ENCODE measurements at places on chromosomes 7 and 10.

GRCh38 chr10:115092555-115093285 is 445 bp upstream of the ATRNL1 start:
- peak; percentile 77 for DNase-seq

- DNase-seq, result peak; percentile 29
Measured at GRCh38 chr10:123150986-123151736, 3.0 kb upstream of the BUB3 start.

DNA sequence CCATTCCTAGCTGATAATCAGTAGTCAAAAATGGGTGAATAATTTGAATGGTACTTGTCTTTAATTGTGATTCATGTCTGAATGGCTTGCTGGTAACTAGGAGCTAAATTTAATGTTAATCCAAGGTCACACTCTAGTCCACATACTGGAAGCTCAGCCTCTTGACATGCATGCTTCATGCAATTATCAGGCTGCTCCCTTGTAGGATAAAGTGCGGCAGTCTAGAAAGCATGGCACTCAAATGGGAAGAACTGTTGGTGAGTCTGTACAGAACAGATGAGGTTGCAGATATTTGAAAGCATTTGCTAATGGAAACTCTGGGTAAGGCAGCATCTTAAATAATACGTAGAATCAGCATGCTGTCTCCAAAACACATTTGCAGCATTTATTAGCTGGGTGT is 499.4 kb downstream of the AUTS2 start:
- DNase-seq, result no peak

- DNase-seq, result peak; percentile 56
Measured at GRCh38 chr7:149559711-149560110, 62.1 kb upstream of the ZNF746 start.

- no peak for DNase-seq
Measured at GRCh38 chr7:93036807-93037206, 81.0 kb downstream of the SAMD9 start.

- no peak for DNase-seq
Measured at GRCh38 chr10:125976960-125977605, 80.7 kb downstream of the FANK1 start.

GRCh38 chr10:62183442-62183841 is 85.2 kb downstream of the RTKN2 start:
- DNase-seq, result no peak

DNA sequence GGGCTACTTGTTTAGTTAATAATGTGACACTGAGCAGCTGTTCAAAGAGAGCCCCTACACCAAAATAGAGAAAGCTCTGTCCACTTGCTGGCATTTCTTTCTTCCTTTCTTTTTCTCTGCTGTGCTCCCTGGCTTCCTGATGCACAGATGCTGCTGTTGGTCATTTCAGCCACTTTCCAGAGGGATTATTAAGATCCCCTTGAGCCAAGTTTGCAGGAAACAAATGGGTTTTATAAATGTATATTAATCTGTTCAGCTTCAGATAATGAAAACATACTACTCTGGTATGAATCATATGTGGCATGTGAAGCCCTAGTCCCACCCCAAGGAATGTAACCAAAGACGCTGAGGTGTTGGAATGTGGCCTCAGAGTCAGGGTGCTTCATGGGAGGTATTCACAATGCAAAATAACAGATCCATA is 638.2 kb upstream of the FZD8 start:
- DNase-seq, result peak; percentile 28

DNA sequence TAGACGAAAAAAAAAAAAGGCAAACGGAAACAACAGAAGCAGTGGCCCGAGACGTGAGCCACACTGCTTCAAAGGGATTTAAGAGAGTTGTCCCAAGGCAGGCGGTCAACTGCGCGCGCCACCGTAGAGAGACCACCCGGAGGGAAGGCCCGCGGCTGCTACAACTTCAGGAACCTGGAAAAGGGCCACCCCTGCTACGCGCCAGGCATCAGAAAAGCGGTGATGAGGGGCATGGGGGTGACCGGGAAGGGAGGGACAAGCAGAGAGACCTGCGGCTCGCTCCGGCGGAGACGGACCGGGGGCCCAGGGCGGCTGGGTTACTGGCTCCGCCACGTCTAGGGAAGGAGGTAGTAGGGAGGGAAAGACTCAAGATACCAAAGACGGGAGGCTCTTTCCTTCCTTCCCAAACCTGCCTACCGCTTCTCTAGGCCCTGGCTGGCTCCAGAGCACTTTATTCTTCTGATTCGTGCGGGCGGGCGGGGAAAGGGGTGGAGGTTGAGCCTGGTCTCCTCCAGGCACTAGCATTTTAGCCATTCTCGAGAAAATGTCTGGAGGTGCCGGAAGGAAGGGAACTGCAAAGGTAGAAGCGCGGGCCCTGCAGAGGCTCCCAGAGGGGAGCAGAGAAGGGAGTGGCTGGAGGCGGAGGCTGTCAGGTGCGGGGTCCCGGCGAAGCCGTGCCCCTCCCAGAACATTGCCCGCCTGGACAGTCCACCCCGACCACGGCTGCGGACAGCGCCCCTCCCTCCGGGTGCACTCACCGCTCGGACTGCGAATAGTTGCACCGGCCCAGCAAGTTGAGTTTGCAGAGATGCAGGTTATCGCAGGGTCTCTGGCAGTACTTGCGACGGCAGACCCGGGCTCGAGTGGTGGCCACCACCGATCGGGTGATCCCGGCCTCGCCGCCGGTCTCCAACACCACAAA is 993 bp downstream of the ZC3HAV1 start:
- DNase-seq, result peak; percentile 60

DNA sequence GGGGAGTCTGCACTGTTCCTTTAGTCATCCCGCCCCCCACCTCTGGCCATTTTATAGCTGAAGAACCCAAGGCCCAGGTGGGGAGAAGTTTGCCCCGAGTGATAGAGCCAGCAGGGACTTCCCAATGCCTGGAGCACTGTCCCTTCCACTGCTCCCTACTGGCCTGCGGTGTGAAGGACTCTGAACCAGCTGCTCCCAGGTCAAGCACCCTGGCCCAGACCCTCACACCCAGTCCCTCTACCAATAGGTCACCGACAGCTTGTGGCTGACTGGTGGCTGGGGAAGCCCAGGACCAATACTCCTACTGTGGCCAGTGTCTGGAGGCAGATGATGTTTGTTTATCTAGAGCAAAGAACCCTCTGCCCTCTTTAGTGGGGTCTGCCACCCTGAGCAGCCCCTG is 167.9 kb downstream of the LCOR start:
- DNase-seq, result no peak

- peak; percentile 85 for DNase-seq
Measured at GRCh38 chr10:67884842-67885670, 600 bp downstream of the SIRT1 start.

- DNase-seq, result no peak
Measured at GRCh38 chr7:149772956-149773434, 393 bp downstream of the ZNF467 start.

- no peak for DNase-seq
Measured at GRCh38 chr7:108441392-108441955, 14.8 kb downstream of the NRCAM start.

DNA sequence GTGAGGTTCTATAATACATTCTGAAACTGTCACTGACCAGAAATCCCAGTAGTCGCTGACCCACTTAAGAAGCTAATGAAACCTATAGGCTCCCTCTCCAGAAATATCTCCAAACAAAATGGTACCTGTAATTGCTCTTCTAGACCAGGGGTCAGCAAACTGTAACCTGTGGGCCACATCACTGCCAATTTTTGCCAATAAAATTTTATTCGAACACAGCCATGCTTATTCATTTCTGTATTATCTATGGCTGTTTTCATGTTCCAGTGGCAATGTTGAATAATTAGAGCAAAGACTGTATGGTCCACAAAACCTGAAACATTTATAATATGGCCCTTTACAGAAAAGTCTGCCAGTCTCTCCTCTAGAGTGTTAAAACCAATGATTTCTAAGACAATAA is 37.2 kb upstream of the SVIL start:
- no peak for DNase-seq

GRCh38 chr10:113959383-113959760 is 84.3 kb upstream of the ADRB1 start:
- peak; percentile 35 for DNase-seq

DNA sequence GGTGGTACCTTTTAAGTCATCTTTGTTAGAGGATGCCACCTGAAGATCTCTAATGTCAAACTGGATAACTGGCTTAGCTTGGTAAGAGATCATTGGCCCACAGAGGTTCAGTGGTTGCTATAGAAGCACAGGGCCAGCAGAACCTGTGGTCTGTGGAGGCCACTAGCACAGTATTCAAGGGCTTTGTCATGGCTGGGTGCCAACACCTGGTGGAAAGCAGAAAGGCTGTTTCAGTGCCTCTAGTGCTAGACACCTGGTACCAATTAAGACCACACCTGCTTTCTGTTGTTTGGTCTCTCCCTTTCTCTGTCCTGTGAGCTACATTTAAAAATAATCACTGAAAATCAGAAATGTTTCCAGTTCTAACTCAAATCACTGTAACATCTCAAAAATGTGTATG is 10.0 kb upstream of the PCGF5 start:
- no peak for DNase-seq

DNA sequence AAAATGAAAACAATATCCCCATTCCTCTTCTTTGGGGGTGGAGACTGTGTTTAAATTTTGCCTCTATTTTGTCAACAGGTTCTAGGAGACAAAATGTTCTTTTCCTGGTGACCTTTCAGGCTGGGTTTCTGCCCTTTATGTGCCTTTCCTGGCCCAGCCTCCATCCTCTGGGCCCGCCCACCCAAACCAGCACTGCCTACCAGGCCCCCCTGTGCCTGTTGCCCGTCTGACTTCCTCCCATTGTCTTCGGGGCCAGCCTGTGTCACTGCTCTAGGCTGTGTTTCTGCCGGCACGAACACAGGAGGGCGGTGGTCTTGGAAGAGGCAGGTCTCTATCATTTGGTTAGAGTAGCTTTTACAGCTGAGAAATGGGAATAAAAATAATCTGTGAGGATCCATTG is 13.9 kb downstream of the TSPAN14 start:
- DNase-seq, result no peak

- DNase-seq, result peak; percentile 36
Measured at GRCh38 chr10:102231357-102232318, 5.5 kb downstream of the ELOVL3 start.

DNA sequence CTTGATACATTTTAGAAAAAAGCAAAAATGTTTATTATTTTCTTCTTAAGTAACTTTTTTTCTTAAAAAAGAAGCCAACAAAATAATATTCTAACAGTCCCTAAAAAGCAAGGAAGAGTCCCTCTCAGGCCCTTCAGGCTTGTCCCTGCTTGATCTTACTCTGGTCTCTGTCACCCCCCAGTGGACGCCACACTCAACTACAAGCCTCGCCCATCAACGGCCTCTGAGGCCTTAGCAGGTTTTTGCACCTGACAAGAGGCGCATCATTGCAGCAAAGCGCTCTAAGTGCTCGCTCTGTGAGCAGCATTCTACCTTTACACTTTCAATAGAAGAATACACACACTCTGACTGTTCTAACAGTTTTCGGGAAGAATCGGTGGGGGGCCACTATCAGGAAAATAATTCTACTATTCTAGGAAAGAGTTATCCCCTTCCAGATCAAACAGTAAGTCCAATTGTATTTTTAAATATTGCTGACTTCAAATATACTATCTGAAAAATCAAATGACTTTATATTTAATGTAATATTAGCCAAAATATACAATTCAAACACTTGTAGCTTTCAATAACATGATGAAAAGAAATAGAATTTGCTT is 139.2 kb downstream of the USP6NL start:
- DNase-seq, result peak; percentile 58

DNA sequence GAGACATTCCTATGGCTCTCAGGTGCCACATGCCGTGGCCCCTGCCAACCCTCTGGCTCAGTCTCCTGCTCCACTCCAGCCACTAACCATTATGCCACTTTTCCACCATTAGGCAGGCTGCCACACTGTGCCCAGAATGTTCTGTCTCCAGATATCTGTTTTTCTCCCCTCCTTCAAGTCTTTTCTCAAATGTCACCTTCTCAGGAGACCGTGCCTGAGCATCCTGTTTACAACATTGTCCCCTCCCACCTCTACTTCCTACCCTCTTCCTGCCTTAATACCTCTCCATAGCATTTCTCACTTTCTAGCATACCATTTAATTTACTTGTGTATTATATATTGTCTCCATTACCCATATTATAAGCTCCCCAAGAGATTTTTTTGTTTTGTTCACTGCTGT is 162.5 kb upstream of the LYZL2 start:
- DNase-seq, result no peak

- DNase-seq, result no peak
Measured at GRCh38 chr7:157738066-157738460, 401.3 kb downstream of the DNAJB6 start.

DNA sequence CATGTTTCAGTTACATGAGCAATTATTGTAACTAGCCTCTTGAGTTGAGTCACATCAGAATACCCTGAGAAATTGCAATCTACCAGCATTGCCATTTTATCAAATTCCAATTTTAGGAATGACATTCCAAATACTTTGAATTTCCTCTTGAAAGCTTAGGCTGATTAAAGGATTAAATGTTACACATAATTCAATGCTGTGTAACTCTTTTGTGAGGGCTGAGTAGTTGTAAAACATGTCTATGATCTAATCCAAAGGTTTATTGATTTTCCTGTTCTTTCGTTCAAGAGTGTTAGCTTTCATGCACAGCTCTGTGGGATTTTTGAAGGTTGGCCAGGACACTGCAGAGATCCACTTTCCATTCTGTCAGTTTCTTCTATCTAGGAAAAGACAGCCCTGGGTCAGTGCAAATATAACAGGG is 193.1 kb downstream of the SORCS1 start:
- DNase-seq, result no peak

DNA sequence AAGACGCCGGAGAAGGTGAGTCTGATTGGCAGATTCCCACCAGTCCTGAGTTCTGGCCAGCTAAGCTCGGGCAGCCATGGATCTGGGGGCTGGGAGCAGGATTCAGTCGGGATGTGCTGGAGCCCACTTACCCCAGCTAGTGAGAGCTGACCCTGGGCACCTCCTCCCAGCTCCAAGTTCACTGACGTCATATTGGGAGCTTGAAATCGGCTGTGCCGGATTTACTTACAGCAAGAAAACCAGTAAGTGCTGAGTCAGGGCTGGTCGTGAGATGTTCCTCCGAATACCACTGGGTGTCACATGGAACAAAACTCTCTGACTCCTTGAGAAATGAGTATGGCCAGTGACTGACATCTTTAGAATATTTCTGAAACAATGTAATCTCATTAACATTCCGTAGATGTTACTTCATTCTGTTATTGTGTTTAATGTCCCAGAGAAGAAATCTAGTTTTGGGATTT is 621.2 kb downstream of the SDK1 start:
- peak; percentile 97 for DNase-seq

DNA sequence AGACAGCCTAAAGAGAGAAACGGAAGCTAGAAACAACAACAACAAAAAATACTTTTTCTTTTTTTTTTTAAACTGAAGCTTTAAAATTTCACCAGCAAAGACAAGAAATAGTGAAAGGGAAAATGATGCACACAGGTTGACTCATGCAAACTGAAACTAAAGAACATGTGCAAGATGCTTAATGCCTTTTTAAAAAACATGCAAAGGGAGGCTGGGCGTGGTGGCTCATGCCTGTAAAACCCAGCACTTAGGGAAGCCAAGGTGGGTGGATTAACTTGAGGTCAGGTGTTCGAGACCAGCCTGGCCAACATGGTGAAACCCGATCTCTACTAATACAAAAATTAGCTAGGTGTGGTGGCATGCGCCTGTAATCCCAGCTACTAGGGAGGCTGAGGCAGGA is 15.1 kb upstream of the CUBN start:
- DNase-seq, result no peak

- no peak for DNase-seq
Measured at GRCh38 chr7:1937252-1937605, 267.2 kb downstream of the ELFN1 start.
